ENCODE measurements at places on chromosomes 5 and 9. TPM values are rescaled to one million over a fixed set of nuclear protein-coding genes. Genes with fewer than 3 reads are reported as not detected.

- no peak for DNase-seq
Measured at GRCh38 chr5:148060309-148060708, 3.5 kb upstream of the SPINK5 start.

GRCh38 chr9:127777368-127777980, 992 bp downstream of the SH2D3C start:
- no peak for DNase-seq

GRCh38 chr5:171667341-171668096, 118.1 kb upstream of the SMIM23 start:
- DNase-seq: peak; percentile 94

- no peak for DNase-seq
Measured at GRCh38 chr5:133884569-133885311, 83.7 kb downstream of the C5orf15 start.

GPR150 gene
- not detected for total RNA-seq

LCN12 gene
- not detected for total RNA-seq

CCL21 gene
- not detected for total RNA-seq
